Activated T-cell treated with anti-CD3 and anti-CD28 coated beads, Interleukin-2, amount 50 U/mL, for 48 hours (primary cell): ENCODE measurements at places on chromosomes 7 and 10.

GRCh38 chr10:17003151-17003550 lies 126.5 kb downstream of the CUBN start:
- peak; percentile 50 for DNase-seq

GRCh38 chr7:116446212-116446855 lies 53.2 kb upstream of the CAV2 start:
- no peak for DNase-seq

GRCh38 chr7:15891151-15891881 lies 204.8 kb upstream of the MEOX2 start:
- no peak for DNase-seq

GRCh38 chr7:64521409-64521984 lies 41.4 kb downstream of the ZNF680 start:
- DNase-seq: no peak

- no peak for DNase-seq
Measured at GRCh38 chr7:140200061-140200989, 23.5 kb upstream of the KDM7A start.

GRCh38 chr7:38855867-38856266 lies 53.1 kb downstream of the VPS41 start:
- DNase-seq: no peak

GRCh38 chr10:111875725-111876124 lies 307.8 kb downstream of the GPAM start:
- DNase-seq: no peak

GRCh38 chr7:134108802-134109201 lies 18.3 kb upstream of the LRGUK start:
- DNase-seq: no peak

DNA sequence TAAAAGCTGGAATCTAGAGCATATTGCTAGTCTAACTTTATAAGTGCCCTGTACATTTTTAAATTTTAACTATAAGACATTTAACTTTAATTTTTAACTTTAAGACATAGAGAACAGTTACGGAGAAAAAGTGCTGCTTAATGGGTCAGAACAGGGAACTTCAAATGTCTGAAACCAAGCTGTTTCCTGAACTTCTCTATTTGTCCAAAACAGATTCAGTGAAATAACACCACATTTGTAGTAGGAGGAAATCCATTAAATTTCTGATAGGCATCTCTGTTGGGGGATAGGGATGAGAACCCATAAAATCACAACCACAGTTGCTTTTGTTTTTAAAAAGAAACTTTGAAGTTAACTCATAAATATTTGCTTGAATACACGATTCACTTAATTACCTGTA lies 170.8 kb upstream of the ANK3 start:
- no peak for DNase-seq

GRCh38 chr10:87703771-87704170 lies 44.1 kb downstream of the PAPSS2 start:
- DNase-seq: no peak
